ENCODE measurements at places on chromosomes 1 and 21.

GRCh38 chr1:109229531-109230127, 15.9 kb downstream of the SARS1 start:
- peak; percentile 100 for DNase-seq

DNA sequence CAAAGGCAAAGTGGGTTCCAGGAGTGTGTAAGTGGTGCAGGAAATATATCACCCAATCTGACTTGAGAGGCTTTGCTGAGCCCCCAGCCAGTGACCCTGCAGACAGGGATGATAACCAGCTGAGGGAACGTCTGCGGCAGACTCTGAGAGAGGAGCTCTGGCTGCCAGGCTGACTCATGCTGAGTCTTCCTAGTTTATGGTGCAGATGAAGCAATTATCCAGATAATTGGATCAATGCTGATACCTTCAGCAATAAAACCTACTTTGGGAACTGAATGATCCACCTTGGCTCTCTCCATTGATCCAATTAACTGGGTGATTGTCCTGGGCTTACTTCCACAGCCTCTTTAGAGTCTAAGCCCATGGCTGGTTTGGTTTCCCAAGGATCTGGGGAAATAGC, 7.3 kb downstream of the C8B start:
- DNase-seq = no peak

DNA sequence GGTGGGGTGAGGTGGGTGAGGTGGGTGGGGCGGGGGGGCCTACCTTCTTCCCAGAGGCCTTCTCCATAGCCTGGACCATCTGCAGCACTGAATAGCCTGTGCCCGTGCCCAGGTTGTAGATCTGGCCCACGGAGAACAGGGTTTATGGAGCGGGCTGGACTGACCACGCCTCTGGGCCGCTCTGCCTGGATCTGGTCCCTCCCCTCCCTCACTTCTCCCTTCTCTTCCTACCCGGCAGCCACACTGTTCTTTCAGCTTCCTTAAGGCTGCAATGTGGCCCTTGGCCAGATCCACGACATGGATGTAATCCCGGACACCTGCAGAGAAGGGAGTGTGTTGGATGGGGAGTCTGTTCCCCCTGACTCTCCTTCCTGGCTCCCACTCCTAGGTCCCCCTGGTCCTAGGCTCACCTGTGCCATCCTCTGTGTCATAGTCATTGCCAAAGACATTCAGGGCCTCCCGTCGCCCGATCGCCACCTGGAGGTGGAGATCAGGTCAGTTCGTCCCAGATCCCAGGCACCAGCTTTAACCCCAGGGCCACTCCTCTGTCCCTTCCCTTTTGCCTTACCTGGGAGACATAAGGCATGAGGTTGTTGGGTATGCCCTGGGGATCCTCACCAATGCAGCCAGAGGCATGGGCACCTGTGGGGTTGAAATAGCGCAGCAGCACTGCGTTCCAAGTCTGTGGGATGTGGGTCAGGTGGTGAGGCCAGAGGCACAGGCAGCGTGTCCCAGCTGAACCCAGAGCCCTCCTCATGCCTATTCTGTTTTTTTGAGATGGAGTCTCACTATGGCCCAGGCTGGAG, 3.9 kb downstream of the GALE start:
- DNase-seq = no peak

DNA sequence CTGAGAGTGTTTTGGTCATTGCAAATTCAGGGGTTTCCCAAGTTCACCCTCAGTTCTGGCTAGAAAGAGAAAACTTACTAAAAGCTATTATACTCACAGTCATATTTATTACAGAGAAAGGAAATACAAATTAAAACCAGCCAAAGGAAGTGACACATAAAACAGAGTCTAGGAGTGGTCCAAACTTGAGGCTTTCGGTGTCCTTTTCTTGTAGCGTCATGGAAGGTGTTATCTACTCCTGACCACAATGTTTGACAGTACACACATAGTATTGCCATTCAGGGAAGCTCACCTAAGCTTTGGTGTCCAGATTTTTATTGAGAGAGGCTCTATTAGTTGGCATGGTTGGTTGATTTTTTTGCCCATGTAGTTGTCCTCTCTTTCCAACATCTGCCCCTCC, 59.0 kb downstream of the SLC35A3 start:
- DNase-seq = no peak

- no peak for DNase-seq
Observed at GRCh38 chr21:15744926-15745325, 15.1 kb downstream of the USP25 start.

DNA sequence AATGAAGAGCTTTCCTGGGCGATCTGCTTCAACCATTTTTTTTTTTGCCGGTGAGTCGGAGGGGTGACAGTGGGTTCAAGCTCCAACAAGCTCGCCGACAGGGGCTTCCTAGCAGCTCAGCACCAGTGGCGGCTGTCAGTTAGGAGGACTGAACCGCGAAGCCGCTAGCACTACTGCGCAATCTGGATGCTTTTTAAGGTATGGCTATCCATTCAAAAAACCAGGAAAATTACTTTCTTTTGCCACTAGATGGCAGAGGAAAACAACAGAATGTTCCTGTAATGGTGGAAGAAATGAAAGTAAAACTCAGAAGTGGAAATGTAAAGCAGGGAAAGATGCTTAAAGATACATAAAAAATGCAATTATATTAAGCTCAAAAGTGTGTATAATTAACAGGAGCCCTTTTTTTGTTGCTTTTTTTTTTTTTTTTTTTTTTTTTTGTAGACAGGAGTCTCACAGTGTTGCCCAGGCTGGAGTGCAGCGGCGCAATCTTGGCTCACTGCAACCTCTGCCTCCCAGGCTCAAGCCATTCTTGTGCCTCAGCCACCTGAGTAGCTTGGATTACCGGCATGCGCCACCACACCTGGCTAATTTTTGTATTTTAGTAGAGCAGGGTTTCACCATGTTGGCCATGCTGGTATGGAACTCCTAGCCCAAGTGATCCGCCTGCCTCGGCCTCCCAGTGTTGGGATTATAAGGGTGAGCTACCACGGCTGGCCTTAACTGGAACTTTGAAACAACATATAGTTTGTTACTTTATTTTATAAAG, 8.5 kb downstream of the KYAT3 start:
- no peak for DNase-seq

- peak; percentile 20 for DNase-seq
Observed at GRCh38 chr1:85109475-85109874, 61.2 kb upstream of the MCOLN3 start.

GRCh38 chr1:30477588-30477987, 245.8 kb downstream of the MATN1 start:
- no peak for DNase-seq

- no peak for DNase-seq
Observed at GRCh38 chr21:14318578-14318977, 64.4 kb downstream of the HSPA13 start.

DNA sequence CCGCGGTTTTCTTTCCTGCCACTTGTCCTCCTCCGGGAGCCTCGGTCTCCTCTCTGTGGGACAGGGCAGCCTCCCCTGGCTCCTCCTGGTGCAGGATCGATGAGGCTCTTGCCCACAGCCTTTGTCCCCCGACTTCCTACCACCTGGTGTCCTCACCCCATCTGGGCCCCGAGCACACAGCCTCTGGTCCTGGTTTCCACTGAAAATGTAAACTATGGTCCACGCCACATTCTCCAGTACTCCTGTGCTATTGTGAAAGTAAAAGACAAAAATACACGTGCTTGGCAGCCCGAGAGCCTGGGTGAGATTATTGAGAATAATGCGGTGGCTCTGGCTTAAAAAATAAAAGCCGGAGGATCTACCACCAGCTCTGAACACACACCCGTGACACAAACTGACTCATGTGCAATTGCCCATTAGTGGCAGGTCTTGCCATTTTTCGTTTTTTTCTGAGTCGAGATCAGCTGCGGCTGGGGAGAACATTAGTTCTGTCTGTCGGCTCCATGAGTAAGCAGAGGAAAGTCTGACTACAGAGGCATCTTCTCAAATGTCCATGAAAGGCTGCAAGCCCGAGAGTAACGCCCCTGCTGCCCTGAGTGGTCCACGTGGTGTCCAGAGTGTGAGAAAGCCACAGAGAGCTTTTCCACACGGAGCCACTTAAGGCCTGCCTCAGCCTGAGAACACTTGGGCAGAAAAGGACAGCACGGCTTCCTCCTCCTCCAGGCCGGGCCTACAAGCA, 5.7 kb upstream of the COL6A2 start:
- DNase-seq = no peak

DNA sequence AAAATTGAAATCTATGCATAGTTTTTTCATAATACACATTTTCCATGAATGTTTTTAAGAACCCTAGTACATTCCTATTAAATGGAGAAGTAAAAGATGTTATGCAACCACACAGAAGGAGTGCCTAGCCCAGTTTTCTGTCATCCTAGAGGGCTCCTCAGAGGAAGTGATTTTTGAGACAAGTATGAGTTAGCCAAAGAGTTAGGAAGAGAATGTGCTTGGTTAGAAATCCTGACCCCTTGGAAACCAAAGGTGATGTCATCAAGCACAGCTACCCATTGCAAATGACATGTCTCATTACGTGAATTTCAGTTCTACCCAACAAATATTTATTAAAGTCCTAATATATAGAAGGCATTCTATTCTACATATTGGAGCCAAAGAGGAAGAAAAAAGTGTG, 88.9 kb upstream of the TNFSF4 start:
- no peak for DNase-seq

- DNase-seq = no peak
Observed at GRCh38 chr1:234976861-234977680, 151.6 kb downstream of the TOMM20 start.

GRCh38 chr1:210072129-210072528, 134.1 kb downstream of the SYT14 start:
- DNase-seq = no peak

DNA sequence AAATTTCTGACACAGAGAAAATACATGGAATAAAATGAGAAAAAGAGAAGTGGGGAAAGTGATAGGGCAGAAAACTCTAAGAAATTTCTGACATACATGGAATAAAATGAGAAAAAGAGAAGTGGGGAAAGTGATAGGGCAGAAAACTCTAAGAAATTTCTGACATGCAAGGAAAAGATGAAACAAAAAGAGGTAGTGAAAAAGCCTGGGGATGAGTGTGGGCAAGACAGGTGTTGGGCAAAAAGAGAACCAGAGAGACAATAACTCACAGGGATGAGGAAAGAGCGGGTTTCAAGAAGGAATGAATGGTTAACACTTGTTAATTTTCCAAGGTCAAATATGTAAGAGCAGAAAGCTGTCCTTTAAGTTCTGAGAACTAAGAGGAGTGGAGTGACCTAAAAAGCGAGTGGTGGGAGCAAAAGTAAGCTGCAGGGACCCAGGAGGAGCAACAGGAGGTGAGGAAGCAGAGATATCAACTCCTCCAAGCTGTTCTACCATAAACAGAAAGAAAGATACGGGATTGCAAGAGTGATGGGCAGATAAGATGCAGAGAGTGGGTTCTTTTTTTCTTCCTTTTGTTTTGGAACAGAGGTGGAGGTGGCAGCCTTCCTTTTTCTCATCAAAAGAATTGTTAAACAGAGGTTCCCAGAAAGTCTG, 29.9 kb upstream of the EXO1 start:
- DNase-seq = no peak

DNA sequence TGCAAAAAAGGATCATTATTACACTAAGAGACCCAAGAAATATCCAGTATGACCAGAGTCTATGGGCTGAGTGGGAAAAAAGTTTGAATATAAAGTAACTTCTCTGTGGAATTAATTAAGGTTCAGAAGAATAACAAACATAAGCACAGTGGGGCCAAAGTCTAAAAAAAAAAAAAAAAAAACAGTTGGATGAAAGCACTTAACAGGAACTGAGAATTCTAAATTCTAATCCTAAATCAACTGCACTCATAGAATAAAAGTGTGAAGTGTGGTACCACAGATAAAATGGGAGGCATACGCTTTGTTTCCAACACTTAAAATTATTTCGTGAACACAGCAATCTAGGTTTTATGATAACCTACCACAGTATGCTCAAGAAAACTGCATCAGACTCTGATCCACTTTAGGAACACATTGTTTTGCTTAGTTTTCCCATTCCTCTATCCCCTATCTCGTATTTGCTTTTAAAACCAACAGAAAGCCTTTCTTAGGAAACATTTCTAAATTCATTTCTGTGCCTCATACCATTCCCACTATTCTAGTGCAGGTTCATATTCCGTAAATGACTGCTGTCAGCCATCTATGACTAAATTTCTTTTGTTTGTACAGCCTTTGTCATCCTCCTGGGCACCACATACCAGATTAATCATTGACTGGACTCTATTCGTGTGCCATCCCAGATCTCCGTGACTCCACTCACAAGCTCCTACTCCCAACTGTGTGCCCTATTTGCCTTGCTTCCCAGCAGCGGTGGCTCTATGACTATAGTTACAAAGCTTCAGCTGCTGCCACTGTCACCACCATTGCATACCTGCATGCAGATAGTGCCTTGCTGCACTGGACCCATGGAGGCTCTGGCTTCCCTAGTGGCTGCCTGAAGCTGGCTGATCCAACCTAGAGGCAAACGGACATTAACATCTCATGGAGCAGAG, 24.9 kb downstream of the CHML start:
- DNase-seq = no peak

GRCh38 chr1:245395680-245396079, 240.9 kb downstream of the KIF26B start:
- DNase-seq = no peak

DNA sequence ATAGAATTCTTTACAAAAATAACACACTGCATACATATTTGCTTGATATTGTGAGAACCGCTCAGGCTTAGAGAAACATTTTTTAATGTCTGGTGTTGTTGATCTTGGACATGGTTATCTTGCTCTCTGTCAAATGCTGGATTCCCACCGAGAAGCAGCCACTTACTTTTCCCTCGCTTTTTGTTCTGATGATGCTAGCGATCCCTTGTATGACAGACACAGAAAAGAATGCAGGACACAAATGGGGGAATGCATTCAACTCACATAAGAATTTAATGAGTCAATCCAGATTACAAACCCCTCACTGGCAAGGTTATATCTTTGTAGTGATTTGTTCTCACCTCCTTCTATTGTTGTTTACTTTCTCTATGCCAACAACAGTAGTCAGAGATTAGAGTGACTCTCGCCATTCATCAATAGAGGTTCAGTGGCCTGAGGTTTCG, 76.8 kb upstream of the AKT3 start:
- DNase-seq = no peak

DNA sequence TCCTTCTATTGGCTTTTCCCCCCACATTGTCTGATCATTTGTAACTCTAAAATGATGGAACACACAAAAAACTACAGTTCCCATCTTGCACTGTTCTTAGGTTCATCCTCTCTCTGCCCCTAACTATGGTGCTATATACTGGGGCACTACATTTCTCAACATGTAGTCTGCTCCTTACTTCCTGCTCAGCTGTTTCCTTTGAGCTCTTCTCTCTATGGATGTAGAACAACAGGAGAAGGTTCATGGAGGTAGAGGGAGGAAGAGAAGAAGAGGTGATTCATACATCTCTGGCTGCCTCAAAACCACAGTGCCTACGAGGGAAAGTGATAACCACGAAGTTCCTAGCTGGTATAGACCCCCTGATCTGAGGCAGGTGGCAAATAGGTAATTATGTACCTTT, 7.0 kb upstream of the C1orf146 start:
- no peak for DNase-seq

GRCh38 chr1:235749755-235750300, 100.2 kb upstream of the GNG4 start:
- DNase-seq = no peak
